ENCODE measurements at places on chromosomes 2 and 18. TPM values are rescaled to one million over a fixed set of nuclear protein-coding genes. Genes with fewer than 3 reads are reported as not detected.

DNA sequence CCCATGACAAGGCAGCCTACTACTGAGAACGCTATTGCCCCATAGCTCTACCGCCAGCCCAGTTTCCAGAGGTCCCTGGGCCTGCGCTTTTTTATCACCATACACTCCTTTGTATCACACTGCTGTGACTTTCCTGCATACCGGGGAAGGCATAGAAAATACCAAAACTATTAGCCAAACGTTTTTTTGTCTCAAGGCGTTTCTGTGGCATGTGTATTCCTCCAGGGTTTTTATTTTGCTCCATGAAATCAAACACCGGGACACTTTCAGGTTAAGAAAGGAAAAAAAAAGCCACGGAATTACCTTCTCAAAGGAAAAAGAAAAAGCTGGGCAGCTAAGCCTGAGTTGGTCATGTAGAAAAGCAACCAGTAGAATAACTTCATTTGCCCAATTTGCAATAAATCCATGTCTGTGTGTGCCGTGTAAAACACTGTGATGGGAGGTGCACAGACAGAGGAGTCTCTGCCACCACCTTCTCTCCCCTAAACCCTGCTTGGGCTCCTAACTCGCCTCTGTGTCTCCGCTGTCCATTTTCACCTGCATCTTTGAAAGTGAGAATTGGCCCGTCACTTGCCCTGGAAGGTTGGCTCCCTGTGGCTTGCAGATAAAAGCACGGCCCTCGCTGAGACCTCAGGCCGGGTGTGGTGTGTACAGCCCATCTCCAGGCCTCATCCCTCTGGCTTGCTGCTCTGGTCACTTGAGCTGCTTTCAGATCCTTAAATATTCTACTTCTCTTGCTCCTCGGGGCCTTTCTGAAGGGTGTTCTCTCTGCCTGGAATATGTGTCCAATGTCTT, 1.7 kb downstream of the AMER3 start:
- no peak overlapping the region for H3K27ac ChIP-seq
- DNase-seq = no peak
- H3K4me3 ChIP-seq = no peak overlapping the region
- no peaks in the 10 kb centered on the region for H3K36me3 ChIP-seq
- no peaks in the 10 kb centered on the region for H3K4me1 ChIP-seq

GRCh38 chr2:7449298-7449697, 532.1 kb downstream of the RNF144A start:
- DNase-seq = no peak
- H3K27ac ChIP-seq = peak overlapping the region; percentile 61
- H3K4me3 ChIP-seq = no peak overlapping the region
- H3K4me1 ChIP-seq = peaks cover 72% of the 10 kb centered on the region
- H3K27me3 ChIP-seq = no peaks in the 10 kb centered on the region

DNA sequence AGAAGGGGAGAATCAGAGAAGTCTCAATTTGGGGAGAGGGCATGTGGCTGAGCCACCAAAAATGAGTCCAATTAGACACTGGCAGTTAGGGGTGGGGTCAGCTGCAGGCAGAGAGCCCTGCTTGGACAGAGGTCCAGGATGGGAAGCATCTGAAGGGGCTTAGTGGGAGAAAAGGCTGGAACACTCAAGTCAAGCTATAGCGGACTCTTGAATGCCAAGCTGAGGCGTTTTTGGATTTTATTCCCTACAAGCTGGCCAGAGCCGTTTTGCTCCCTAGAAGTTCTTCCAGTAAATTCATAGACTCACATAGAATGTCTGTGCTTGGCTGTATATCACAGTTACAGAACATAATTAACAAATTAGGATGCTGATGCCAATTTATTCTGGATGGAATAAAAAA, 172.8 kb downstream of the ACOXL start:
- DNase-seq = no peak
- H3K4me1 ChIP-seq = peaks cover 4% of the 10 kb centered on the region
- no peak overlapping the region for H3K4me3 ChIP-seq
- no peak overlapping the region for H3K27ac ChIP-seq
- H3K36me3 ChIP-seq = no peaks in the 10 kb centered on the region
- peaks cover 6% of the 10 kb centered on the region for H3K27me3 ChIP-seq

The RAB6D gene
- total RNA-seq = not detected

The DSC2 gene
- not detected for total RNA-seq

The CD302 gene
- total RNA-seq = 0.57 TPM

The NT5DC4 gene
- total RNA-seq = not detected

Data from activated CD4-positive, alpha-beta T cell treated with anti-CD3 and anti-CD28 coated beads for 36 hours (primary cell).